AG20443 (cell line): ENCODE measurements at places on chromosomes 3 and 15.

DNA sequence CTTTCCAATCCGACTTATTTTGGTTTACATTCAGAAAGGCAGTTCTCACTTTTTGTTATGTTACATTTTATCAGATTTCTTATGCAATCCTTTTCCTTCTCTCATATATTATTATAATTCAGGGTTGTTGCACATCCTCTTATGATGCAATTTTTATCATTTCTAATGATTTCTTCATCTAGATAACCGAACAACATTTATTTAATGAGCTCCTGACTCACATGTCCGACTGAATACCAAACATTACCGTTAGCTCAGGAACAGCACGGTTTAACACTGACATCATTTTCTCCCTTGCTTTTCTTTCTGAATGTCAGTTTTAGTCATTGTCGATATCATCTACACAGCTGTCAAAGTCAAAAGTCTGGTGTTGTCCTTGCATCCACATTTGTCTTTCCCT, 199.2 kb downstream of the BCHE start:
- DNase-seq = no peak

GRCh38 chr3:71050538-71051258, 532.8 kb downstream of the FOXP1 start:
- DNase-seq = peak; percentile 27

DNA sequence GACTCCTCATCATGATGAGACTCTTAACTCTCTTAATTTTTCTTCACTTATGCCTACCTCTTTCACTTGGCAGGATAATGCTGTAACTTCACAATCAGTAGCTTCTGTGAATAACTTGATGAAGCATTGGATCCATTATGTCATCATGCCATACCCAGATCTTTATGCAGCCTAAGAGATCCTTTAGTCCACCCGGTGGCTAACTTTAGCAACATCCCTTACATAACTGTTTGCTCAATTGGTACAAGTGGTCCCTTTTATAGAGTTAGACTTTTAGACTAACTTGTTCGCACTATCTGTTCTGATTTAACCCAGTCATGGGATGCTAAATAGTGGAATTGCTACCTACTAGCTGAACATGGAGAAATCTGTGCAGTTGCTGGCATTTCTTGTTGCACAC, 184.5 kb downstream of the USP13 start:
- DNase-seq = no peak

- DNase-seq = no peak
Measured at GRCh38 chr3:97138914-97139541, 324.6 kb downstream of the EPHA6 start.

- DNase-seq = no peak
Measured at GRCh38 chr15:100457201-100457600, 71.5 kb downstream of the CERS3 start.

DNA sequence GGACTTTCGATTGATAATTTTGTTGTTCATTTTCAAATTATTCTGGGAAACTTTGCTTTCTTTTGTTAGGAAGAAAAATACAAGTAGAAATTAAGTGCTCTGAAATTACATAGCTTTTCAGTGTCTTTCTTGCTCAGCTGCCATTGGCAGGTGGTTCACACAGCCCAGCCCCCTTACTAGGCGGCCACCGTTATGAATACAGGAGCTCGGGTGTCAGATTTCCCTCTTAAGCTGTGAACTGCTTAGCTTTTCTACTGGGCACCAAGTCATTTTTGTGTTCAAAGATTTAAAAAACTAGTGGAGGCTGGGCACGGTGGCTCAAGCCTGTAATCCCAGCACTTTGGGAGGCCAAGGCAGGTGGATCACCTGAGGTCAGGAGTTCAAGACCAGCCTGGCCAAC, 55.2 kb downstream of the HMG20A start:
- no peak for DNase-seq

DNA sequence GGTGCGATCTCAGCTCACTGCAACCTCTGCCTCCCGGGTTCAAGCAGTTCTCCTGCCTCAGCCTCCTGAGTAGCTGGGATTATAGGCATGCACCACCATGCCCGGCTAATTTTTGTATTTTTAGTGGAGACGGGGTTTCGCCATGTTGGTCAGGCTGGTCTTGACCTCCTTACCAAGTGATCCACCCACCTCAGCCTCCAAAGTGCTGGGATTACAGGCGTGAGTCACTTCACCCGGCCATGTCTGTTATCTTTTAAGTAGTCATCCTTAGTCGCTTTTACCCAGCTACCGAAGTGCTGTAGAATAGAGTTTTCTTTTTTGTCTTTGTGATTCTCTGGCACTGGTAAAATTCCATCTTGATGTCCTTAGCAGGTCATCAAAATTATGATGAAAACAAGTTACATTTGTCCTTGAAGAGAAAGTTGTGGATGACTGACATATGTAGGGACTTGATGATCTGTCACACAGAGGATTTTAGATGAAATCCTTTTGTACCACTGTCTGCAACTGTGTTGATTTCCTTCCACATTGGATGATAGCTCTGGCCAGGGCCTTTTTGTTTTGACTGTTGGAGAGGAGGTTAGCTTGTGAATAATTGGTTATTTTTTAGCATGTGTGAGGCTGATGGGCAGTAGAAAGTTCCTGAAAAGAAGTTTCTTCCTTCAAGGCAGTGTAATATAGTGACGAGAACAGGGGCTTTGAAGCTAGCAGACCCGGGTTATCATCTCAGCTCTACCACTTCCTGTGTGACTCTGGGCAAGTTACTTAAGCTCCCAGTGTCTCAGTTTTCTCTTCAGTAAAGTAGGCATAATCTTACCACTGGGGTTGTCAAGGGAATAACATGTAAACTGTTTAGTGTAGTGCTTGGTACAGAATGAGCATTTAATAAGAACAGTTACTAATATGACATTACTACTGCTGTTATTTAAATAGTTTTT, 18.8 kb downstream of the ATG7 start:
- peak; percentile 20 for DNase-seq

- DNase-seq = peak; percentile 44
Measured at GRCh38 chr3:153210146-153210545, 48.1 kb downstream of the RAP2B start.
